ENCODE measurements at places on chromosomes 1 and 21.

DNA sequence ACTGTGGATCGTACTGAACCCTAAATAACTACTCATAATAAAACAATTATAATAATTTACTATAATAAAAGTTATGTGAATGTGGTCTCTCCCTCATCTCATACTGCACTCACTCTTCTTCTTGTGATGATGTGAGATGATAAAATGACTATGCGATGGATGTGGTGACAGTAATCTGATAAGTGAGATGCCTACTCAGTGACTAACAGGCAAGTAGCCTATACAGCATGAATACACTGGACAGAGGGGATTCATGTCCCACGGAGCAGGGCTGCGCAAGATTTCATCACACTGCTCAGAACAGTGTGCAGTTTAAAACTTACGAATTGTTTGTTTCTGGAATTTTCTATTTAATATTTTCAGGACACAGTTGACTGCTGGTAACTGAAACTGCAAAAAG lies 304.0 kb downstream of the DUSP10 start:
- no peak for DNase-seq

DNA sequence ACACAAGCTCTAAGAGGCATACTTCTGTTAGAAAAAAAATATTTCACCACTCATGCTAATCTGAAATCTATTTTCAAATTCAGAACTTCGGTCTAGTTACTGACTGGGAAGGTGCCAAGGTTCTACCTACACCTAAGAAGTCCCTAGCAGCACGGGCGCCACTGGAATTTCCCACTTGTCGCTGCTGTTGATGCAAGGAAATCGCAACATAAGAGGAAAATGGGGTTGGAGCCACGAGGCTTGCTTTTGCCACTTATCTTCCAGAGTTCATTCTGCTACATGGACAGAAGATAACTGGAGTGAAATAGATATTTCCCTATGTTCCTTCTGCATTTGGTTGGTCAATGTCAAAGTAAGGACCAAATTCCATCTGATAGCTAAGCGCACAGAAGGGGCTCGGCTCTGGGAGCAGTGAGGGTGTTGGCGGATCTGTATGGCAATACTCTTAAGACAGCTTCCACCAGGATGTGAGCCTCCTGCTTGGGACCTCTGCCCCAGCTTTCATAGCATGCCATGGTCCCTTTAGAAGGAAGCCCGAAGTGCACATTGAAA lies 47.2 kb downstream of the RCAN1 start:
- DNase-seq, result no peak

DNA sequence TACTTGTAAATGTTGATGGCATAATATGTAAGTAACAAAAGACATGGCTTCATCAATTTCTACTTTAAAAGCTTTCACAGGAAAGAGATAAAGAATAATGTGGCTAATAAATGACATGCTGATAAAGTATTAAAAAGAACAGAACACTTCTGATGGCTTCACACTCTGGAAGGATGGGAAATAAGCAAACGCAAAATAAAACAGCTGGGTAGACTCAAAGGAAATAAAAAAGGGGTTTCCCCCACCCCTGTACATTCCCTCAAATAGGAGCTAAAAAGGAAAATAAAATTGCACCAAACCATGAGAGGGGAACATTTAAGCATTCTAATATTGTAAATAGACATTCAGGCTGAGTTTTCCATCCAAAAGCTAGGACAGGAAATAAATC lies 27.0 kb upstream of the DYRK1A start:
- DNase-seq, result no peak

DNA sequence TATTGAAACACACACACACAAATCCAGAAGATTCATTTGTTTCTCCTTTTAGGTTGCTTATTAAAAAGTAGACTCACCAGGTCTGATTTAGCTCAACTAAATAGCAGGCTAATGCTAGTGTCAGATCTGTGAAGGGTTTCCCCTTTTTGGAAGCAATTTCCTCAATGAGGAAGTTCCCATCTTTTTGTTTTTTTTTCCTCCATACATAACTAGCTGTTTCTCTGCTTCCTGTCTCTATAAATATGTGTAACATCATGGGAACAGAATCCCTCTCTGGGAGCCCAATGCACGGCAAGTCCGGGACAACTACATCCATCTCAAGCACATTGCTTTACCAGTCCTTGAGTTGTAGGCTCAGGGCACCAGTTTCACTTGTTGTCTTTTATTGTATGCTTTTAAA lies 1421.1 kb downstream of the PLA2G4A start:
- no peak for DNase-seq

GRCh38 chr1:238143038-238143437 lies 252.3 kb upstream of the ZP4 start:
- DNase-seq, result no peak

GRCh38 chr1:43253876-43254275 lies 15.9 kb upstream of the TMEM125 start:
- no peak for DNase-seq

GRCh38 chr1:187627516-187627915 lies 798.8 kb downstream of the PLA2G4A start:
- DNase-seq, result no peak

DNA sequence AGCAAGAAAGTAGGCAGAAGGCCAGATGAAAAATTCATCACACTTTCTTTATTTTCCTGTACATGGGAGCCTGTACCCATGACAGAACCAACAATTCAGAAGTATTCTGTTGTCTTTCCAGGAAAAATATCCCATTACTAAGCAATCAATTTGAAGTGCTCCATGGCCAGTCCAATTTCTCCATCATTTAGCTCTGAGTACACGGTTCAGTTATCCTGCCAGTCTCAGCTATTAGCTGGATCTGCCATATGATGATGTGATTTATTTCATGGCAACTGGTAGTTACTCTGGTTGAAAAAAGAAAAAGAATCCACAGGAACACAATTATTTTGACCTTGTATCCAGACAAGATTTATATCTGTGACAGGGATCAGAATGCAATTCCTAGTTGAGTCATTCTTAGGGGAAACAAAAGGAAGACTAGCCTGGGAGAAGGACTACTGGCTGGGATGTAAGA lies 70.6 kb upstream of the GORAB start:
- DNase-seq, result no peak

DNA sequence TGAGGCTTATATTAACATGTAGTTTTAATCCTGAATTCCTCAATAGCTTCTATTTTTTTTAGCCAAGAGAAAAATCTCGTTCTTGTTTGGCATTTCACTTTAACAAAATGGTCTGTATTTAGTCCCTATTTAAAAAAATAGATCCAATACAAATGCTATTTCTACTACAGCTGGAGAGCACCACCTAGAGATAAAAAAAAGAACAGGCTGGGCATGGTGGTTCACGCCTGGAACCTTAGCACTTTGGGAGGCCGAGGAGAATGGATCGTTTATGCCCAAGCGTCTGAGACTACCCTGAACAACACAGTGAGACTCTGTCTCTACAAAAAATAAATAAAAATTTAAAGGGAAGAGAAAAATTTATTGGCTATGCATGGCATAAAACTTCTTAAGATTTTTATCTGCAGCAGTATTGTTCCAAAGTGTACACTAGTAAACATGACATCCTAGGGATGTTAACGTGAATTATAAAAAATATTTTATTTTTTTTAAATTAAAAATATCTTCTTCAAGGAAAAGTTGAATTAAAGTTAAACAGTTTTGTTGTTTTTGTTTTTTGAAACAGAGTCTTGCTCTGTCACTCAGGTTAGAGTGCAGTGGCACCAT lies 4.4 kb downstream of the ST7L start:
- DNase-seq, result no peak

DNA sequence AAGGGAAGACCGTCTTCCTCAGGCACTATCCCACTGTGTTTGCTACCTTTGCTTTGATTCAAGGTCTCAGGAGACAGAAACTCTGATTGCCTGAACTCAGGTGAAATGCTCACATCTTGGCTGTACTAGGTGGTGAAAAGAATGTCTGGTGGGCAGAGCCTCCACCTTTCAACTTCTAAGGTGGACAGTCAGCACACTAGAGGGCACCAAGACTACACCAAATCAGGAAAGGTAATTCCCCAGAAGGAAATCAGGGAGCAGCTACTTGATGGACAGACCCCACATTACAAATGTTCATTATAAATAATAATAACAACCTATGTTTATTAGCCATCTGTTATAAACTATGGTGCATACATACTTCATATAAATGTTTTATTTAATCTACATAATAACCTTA lies 220.9 kb downstream of the ATG4C start:
- no peak for DNase-seq

DNA sequence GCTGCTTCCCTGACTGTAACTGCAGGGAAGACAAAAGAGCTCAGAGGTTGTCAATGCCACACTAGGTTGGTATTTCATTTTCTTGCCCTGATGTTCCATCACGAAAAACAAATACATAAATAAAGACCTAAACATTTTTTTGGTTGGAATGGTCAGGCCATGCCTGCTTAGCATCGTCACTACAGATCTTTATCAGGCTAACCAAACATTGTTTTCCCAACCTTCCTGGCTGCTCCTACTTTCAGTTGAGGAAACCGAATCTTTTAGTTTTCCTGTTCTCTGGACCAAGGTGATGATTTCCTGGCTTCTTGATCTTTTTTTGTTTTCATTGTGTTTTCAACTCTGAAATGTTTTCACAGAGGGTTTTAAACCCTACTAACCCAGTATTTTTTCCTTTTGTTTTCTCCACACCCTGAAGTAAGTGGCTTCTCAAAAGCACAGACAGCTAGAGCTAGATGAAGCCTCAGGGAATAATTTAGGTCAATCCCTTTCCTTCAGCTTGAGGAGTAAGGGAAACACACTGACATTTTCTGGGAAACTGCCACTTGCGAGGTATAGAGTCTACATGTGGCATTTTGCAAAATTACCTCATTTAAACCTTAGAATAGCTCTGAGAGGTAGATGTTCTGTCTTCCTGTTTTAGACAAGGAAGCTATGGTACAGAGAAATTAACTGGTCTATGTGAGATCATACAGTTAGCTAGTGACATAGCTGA lies 67.2 kb upstream of the CNN3 start:
- DNase-seq, result no peak

DNA sequence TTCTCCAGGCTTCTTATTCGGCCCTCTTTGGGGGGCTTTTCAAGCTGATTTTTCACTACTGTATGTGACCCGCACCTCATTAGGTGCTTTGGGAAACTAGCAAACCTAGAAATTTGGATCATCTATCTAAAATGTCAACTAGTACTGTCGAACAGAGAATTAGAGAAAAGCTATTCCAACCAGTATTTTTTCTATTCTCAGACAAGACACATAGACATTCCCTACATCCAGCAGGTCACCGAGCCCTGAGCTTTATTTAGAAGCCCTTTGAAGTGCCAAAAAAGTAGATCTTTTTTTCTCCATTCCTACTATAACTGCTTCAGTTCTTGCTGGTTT lies 310 bp upstream of the SSR2 start:
- no peak for DNase-seq

- DNase-seq, result peak; percentile 30
Measured at GRCh38 chr1:21939650-21940374, 2.7 kb upstream of the HSPG2 start.

DNA sequence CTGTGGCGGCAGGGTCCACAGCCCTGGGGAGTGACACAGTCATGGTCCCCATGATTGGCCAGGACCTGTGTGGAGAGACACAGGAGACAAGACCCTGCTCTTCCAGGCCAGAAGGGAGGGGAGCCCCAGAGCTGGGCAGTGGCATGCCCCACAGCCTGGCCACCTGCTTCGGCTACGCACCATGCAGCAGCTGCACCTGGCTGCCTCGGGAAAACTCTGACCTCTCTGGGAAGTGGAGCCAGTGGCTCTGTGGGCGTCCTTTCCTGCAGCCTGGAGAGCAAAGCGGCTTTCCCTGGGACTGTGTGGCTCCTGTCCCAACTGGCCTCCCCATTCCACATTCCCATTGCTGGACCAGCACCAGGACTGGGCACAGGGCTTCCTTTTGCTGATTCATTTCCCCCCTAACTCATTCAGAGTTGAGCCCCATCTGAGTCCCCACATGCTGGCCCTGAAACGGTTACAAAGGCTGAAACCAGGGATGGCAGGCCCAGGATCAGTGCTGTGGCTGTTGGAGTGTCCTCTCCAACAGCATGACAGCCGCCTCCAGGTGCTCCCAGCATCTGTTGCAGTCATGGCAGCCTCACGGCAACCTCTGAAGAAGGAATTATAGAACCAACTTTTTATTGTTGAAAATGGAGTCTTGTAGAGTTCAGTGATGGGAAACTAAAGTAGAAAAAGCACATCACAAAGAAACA lies 15.0 kb downstream of the OXCT2 start:
- no peak for DNase-seq

DNA sequence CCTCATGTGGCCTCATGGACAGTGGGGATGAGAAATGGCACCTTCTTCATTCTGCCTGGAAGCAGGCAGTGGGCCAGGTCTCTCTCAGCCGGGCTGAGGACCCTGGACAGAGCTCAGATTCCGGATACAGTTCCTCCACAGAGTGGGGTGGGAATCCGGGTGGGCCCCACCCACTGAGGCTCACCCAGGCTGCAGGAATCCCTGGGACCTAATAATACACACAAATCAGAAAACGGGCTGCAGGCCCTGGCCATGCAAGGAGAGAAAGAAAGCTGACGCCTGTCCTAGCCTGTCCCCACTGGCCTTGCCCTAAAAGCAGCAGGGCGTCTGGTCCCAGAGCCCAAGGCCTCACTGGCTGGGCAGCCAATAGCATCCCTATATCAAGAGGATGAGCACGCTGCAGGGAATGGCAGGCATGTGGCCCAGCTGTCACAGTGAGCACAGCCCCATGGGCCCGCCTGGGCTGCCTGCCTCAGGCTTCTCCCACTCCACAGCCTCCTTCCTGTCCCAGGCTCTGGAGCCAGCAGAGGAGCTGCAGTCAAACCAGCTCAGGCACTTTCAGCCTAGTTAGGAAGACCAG lies 25.3 kb downstream of the ACTA1 start:
- no peak for DNase-seq

DNA sequence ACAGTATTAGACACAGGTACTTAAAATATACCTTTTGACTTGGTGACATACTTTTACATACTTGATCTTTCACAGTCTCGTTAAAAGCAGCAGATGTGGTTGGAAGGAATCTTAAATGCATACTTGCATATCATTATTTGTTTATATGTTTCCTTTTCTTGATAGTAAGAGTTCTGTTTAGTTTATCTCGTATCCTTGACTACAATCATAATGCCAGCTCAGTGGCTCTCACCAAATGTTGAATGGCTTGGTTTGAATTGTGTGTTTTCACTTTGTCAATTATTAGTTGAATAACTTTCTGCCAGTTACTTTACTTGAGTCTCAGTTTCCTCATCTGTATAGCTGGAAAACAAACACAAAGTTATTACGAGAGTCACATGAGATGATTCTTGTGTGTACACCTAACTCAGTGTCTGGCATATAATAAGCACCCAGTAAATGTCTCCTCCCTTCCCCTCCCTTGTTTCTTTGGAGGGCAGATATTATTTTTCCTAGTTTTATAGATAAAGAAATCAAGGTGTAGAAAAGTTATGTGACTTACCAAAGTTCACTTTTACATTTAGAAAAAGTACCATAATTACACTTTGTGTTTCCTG lies 131.6 kb upstream of the IVNS1ABP start:
- DNase-seq, result no peak

DNA sequence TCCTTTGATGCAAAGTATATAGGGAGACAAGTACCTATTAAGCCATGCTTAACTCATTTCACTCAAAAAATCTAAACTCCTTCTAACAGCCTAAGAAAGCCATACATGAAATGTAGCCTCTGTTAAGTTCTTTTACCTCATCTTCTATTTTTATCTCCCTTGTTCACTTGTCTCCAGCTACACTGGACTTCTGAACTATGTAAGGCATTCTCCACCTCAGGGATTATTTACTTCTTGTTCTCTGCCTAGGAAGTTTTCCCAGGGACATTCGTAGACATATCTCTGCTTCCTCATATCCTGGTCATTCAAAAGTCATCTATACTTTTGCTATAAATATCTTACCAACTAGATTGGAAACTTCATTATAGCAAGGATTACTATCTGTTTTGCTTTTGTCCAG lies 96.9 kb downstream of the COP1 start:
- DNase-seq, result no peak

GRCh38 chr1:61441723-61442262 lies 283.1 kb downstream of the TM2D1 start:
- DNase-seq, result no peak
